Body of pancreas (tissue), 4 donors: ENCODE measurements at places on chromosomes 2 and 18. TPM values are rescaled to one million over a fixed set of nuclear protein-coding genes. Genes with fewer than 3 reads are reported as not detected.

The SLC23A3 gene
- total RNA-seq: 8.2 TPM

The YIPF4 gene
- 13.5 TPM for total RNA-seq

GRCh38 chr2:186031229-186031628 lies 292.6 kb downstream of the FSIP2 start:
- H3K4me1 ChIP-seq: no peaks in the 10 kb centered on the region
- DNase-seq: no peak

DNA sequence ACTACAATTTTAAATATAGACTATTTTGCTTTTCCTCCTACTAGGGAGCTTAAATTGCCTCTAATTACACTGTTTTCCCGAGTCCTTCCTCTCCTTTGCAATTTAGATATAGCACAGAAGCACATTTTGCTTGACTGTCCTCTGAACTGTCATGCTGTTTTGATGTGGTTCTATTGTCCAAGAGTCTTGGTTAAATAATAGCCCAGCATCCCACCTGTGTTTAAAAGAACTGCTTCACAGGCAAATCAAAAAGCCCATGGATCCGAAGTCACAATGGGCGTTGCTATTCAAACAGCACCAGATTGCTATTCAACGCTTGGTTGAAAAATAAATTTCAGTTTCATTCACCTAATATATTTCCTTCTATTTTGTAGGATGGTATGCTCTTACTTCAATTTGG lies 22.3 kb upstream of the ACTR3 start:
- H3K27ac ChIP-seq: no peak overlapping the region
- no peak overlapping the region for H3K4me3 ChIP-seq
- H3K4me1 ChIP-seq: no peaks in the 10 kb centered on the region
- H3K36me3 ChIP-seq: no peaks in the 10 kb centered on the region

DNA sequence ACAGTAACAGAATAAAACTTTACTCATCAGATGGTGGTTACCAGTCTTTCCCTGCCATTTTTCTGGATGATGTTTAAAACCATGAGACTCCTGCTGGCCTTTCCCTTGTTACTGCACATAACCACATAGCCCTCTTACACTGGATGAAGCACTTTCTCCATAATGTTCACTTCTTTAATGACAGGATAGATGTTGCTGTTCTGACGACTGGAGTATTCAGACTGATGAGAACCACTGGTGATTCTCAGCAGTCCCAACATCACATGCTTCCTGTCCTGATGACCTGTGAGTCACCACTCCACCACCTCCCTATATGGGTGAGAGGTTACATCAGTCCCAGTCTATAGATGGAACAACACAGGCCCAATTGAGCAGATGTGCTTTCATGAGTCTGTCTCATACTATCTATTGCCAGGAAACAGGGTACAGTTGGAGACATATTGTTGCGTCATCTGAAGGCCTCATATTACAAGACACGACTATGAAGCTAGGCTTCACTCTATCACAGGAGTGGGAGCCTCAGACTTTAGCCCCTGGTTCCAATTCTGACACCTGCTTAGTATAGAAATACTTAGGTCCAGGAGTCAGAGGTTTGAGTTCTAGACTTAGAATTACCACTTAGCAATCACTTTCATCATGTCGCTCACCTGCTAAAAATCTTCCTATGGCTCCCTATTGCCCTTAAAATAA lies 145.7 kb upstream of the KLF7 start:
- no peaks in the 10 kb centered on the region for H3K4me1 ChIP-seq
- peak; percentile 9 for DNase-seq
- H3K4me3 ChIP-seq: no peak overlapping the region
- H3K27ac ChIP-seq: peak overlapping the region; percentile 45
- H3K36me3 ChIP-seq: no peaks in the 10 kb centered on the region

- no peak overlapping the region for H3K4me3 ChIP-seq
- no peak for DNase-seq
- no peaks in the 10 kb centered on the region for H3K27me3 ChIP-seq
- H3K4me1 ChIP-seq: no peaks in the 10 kb centered on the region
Observed at GRCh38 chr2:181051861-181052522, 71.6 kb downstream of the UBE2E3 start.

DNA sequence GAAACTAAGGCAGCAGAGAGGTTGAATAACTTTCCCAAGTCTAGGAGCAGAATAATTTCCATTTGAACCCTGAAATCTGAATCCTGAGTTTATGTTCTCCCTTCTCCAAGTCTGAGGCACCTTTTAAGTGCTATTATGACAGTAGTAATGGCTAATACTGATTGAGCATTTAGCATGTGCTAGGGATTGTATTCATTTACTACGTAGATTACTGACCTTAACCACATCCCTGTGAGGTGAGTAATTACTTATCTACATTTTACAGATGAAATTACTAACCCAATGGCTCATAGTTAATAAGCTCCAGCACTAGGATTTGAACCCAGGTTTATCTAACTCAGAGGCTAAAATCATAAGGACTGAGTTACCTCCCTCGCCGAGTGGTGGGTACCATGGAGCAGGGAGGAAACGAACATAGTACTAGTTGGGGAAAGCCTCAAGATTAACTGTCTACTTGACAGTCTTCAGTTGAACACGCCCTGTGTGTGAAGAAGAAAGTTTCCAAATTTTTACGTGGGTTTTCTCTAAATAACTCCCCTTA lies 93.0 kb downstream of the MAPRE2 start:
- no peak overlapping the region for H3K4me3 ChIP-seq
- peaks cover 11% of the 10 kb centered on the region for H3K4me1 ChIP-seq
- no peak overlapping the region for H3K27ac ChIP-seq

DNA sequence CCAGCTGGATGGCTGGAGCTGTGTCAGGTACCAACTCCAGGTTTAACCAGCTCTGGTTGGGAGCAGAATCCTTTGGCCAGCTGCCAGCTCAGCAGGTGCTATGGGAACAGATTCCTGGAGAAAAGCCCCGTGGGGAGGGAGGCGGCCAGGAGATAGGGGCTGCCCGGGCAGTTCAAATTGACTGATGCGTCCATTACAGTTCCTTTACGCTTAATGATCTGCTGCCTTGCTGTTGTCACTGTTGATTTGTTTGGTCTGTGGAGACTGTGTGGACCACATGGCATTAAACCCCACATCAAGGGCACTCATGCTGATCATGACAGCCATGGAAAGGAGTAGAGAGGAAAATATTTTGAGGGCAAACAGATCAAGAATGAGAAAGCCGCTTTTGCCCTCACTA lies 200.0 kb downstream of the TSN start:
- H3K27ac ChIP-seq: no peak overlapping the region
- H3K36me3 ChIP-seq: no peaks in the 10 kb centered on the region
- H3K27me3 ChIP-seq: no peaks in the 10 kb centered on the region
- H3K4me1 ChIP-seq: no peaks in the 10 kb centered on the region
- peak; percentile 16 for DNase-seq
